ENCODE measurements at places on chromosomes 7 and 10.

DNA sequence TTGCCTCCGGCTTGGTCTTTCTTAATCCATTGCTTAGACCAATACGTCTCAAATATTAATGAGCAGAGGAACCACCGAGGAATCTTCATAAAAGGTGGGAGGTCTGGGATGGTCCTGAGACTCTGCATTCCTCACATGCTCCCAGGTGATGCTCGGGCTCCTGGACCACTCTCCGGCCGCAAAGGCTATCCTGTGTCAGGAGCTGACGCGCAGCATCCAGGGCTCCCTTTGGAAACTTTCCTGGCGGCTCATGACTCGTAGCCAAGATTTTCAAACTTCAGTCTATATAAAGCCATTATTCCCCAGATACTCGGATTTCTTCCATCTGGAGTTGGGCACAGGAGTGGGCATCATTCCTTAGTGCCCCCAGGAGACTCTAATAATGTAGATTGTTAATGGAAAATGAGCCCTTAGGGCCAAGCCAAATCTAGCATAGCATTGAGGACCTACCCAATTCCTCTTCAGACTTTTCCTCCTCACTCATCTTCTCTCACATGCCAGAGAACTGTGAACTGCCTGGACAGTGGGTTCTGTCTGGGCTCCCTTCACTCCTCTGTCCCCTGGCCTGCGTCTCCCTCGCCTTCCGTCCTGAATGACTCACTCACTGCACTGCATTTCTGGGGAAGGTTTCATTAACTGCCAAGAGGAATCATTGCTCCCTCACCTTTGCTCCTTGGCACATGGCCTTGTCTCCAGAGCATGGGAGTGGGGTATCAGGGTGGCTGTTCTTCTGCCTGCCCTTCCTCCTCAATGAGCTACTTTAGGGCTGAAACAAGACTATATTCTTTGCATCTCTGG, 89.3 kb downstream of the MKI67 start:
- no peak for DNase-seq

DNA sequence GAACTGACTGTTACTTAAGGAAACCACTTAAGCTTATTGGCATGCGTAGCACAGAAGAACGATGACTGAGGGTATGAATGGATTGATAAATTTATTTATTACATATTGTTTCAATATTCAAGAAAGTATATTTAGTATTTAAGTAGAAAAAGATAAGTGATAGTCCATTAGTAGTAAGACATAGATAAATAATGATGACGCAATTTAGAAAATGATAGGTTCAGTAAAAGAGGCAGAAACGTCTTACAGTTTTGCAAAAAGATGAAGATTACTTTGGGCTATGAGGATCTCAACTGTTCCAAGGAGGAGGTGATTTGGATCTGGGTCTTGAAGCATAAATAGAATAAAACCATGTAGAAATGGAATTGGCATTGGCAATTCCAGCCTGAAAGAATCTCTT, 36.6 kb upstream of the RSU1 start:
- DNase-seq, result no peak

GRCh38 chr7:12788591-12788990, 101.2 kb downstream of the ARL4A start:
- DNase-seq, result no peak

GRCh38 chr10:132434405-132435005, 37.5 kb downstream of the PWWP2B start:
- DNase-seq, result peak; percentile 66

DNA sequence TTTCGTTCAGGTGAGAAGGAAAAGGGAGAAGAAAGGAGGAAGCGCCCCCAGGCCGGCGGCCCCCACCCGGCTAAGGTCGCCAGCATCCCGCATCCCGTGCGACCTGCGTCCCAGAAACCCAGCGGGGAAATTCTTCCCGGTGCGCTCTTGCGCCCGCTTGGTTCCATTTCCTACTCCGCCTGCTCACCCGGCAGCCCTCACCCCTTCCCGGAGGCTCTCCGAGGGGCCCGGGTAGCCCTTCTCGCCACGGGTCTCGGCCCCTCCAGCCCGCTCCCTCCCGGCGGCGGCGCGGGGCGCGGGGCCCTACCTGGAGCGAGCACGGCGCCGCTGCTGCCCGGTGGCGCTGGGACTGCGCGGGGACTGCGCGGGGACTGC, at the start of gene PRKCQ:
PRKCQ (minus strand) TSS at position 373 of the 375 bp plus-strand sequence. CDS start 65,141 bp downstream, outside the sequence.
- DNase-seq, result no peak

- no peak for DNase-seq
These were observed 49.9 kb upstream of the VOPP1 start for GRCh38 chr7:55622241-55622640.

DNA sequence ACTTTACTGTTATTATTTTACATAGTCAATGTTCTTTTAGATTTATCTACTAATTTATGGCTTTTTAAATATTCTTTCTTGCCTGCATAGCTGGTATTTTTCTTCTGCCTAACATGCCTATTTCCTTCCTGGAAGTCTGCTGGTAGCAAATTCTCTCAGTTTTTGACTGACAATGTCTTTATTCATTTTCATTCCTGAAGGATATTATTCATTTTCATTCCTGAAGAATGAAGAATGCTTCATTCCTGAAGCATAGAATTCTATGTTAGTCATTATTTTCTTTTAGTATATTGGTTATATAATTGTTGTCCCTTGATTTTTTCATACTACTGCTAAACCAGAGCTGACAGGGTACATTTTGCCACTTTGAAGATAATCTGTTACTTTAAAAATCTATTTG, 41.8 kb downstream of the TMEM168 start:
- no peak for DNase-seq

GRCh38 chr10:112201334-112201733, 17.8 kb upstream of the GPAM start:
- DNase-seq, result no peak

DNA sequence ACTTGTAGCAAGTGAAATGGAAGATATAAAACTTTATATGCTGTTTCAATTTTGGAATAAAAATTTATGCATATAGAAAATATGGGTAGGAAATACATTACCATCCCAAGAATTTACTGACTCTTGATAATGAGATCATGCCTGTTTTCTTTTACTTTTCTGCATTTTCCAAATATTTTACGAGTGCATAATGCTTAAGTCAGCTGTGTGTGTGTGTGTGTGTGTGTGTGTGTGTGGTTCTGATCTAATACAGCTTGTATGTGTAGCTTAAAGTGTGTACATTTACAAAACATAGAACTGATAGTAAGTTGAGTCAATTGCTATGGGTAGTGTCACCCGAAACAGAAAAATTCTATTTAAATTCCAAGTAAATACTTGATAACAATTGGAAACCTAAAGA, 315.9 kb upstream of the LRRN3 start:
- DNase-seq, result no peak
